Activated CD4-positive, alpha-beta T cell treated with anti-CD3 and anti-CD28 coated beads, Interleukin-2, Interleukin-6, amounts not matched to agents 100 ng/mL and 50 ng/mL, durations not matched to agents 16 hours and 8 hours (primary cell): ENCODE measurements at places on chromosomes 1 and 21.

- no peak for DNase-seq
Observed at GRCh38 chr1:191528275-191528674, 630.0 kb upstream of the RGS18 start.

DNA sequence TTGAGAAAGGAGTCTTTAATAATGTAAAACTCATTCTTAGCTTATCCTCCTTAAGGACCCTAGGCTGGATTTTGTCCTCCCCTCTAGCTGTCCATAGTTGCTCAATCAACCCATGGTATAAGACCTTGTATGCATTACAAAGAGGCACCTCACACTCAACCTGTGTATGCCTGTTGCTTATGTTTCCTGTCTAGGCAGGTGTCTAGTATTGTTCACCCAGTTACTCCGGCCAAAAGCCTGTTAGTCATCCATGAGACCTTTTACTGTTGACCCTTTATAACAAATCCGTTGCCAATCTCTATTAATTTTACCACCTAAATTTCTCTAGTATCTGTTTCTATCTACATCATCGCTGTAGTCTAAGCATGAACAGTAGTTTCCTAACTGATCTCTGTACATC, 3.7 kb downstream of the LYPLAL1 start:
- DNase-seq: peak; percentile 31

- DNase-seq: no peak
Observed at GRCh38 chr21:21119091-21119490, 120.9 kb downstream of the NCAM2 start.

DNA sequence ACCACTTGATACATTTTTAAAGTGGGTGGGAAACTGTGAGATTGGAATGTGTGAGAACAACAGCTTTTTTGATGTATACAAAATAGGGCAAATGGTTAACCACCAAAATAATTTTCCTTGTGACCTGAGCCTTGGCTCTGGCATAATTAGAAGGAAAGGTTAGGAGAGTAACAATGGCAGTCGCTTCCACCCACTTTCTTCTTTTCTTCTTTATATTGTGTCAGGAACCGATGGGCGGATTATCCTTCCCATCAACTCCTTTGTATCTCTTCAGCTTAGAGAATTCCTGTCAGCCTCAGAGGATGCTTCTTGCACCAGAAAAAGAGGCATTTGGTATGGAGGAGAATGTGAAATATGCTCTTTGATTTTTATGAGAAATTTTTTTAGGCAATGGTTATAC, 90.6 kb downstream of the SDCCAG8 start:
- no peak for DNase-seq

- DNase-seq: no peak
Observed at GRCh38 chr21:16535626-16536025, 805.8 kb downstream of the USP25 start.

GRCh38 chr1:227934476-227935313, 13.0 kb downstream of the WNT9A start:
- DNase-seq: peak; percentile 54

DNA sequence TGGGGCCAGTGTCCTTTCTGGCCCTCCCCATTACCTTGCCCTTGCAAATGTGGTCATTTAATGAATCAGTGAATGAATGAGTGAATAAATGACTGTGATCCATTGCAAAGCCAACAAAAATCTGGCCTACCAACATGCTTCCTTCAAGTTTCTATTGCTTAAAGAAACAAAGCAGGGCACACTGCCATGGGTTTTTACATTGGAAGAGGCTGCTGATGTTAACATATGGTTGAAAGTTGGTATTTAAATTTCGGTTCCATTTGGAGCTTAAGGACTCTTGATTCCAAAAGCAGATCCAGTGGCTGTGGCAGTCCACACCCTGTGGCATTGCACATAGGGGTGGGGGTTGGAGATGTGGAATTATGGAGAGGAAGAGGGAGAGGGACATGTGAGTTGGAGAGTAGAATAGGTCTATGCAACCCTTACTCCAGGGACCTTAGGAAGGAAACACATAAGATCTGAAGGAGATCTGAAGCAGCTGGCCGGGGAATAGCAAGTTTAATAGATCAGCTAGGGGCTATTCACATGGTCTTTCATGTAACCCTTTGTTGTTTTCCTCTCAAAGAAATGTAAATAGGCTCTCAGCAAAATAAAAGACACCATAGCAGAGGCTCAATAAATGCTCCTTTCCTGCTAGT, 7.2 kb downstream of the ABCA4 start:
- no peak for DNase-seq

DNA sequence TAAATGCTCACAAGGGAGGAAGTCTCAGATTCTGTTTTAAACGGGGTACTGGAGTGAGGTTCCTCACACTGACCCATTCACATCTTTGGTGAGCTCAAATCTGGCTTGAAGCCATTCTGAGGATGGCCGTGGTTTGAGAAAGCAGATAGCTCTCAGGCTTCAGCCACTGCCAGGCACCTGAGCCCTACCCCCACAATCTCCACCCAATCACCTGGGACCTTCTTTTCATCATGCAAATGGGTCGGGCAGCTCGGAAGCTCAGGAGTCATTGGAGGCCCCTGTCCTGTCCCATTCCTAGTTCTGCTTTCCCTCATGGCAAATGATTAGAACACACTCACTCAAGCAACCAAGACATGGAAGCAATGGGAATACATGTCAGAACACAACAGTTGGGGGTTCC, 141.4 kb upstream of the ETS2 start:
- DNase-seq: no peak

DNA sequence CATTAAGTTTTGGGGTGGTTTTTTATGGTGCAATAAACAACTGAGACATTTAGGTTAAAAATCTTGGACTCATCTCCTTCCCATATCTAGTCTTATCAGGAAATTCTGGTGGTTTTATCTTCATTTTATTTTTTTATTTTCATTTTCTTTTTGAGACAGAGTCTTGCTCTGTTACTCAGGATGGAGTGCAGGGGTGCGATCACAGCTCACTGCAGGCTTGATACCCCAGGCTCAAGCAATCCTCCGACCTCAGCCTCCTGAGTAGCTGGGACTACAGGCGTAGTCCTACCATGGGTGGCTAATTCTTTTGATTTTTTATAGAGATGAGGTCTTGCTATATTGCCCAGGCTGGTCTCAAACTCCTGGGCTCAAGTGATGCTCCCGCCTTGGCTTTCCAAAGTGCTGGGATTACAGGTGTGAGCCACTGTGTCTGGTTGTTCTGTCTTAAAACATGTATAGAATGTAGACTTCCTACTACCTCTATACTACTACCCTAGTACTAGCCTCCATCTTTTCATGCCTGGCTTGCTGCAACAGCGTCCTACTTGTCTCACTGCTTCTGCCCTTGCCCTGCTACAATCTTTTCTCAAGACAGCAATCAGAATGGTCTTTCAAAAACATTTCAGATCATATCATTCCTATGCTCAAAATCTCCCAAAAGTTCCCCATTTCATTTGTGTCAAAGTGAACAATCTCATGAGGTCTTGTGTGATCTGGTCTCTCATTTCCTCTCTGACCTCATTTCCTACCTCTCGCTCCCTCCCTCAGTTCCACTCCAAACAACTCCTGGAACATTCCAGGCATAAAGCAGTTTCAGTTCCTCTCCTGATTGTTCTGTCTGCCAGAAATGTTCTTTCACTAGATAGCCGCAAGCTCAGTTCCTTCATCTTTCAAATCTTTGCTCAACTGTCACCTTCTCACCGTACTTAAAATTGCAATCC, 5.9 kb upstream of the FCGR2A start:
- no peak for DNase-seq
